ENCODE measurements at places on chromosomes 5 and 9.

GRCh38 chr5:6791031-6791430, 77.8 kb downstream of the TENT4A start:
- no peak for DNase-seq

- DNase-seq = no peak
Measured at GRCh38 chr9:5848372-5848882, 15.5 kb upstream of the ERMP1 start.

DNA sequence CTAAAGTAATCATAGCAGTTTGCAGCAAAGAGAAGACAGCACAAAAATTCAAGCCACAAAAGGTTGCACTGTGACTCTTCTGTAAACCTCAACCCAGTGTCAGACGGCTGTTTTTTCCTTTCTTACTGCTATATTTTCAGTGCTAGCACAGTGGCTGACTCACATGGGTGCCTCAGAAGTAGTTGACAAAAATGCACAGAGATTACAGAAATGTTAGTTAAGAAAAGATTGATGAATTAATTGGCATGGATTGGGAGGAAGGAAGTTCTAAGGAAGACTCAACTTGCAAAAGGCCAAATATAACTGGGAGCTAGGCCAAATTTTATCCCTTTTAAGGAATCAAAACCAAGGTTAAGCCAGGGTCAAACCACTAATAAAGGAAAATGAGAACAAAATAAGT, 43.7 kb upstream of the ITGA1 start:
- DNase-seq = no peak

DNA sequence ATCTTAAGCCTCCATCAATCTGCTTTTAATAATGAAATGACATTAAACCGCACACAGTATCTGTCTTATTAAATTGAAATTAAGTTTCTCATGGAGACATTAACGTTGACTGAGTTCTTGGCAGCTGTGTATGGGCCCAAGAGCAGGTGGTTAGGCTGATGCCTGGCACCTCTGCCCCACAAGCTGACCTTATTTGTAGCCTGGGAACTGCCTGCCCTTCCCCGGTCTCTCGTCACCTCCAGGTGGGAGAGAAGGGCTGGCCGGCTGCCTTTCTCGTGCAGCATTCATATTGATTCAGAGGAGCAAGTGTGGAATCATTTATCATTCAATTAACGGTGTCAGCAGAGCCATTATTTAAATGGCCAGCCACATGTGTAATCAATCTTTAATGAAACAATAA, 53.0 kb upstream of the FCN1 start:
- no peak for DNase-seq

DNA sequence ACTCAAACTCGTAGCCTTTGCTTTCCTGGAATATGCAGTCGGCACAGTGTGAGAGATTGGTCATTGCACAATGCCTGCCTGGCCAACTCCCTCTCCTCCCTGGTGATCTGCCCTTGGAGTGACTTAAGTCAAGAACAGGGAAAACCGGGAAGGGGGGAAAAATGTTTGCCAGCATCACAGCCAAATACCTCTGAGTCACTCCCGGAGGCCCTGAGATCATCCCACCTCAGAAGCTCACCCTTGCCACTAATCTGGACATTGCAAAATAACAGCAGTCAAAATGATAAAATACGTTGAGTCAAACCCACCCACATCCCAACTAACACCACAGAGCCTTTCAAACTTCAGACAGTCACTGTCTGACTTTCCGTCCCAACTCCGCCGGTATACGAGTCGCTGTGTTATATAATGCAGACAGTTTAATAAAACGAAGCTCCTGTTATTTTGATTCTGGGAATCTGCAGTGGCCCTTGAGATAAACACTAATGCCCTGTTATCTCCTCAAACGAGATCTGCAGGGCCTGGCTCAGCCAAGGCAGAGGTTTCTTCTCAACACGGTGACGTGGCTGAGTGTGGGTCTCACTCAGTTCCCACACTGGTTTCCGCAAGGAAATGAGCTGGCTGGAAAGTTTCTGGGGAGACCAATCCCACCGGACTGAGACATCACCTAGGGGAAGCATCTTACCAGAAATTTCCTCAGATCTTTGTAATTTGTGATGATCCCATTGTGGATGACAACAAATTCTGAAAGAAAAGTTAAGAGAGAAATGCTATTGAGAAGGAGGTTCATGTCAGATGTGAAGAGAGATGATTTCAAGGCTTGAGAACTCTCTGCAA, 22.1 kb downstream of the GFPT2 start:
- DNase-seq = no peak

DNA sequence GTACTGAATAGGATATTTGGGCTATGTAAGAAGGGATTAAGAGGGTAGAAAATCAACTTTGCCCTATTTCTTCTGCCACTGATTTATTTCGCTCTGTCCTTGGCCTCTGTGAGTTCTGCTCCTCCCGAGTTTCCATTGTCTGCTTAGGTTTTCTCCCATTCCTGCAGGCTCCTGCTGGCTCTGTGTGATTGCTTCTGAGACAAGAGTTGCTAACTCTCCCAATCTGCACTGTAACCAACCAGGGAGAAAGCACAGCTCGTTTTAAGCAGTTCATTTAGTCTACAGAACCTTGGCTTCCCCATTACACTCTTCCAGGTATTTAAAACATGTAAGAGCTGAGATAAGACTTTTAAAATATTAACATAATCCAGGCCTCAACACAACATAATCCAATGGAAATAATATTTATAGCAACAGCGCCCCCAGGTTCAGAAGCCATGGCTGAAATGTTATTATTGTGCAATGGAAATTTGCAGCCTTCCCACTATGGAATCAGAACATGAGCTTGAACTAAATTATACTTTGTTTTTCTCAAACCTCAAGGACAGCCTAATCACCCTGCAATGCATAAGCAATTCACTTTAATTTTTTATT, 203.5 kb downstream of the ERCC6L2 start:
- no peak for DNase-seq

GRCh38 chr5:102902135-102902448, 147.0 kb downstream of the PAM start:
- no peak for DNase-seq

- DNase-seq = no peak
Measured at GRCh38 chr5:67620424-67621397, 424.1 kb upstream of the CD180 start.

GRCh38 chr5:172533058-172533398, 78.7 kb upstream of the SH3PXD2B start:
- no peak for DNase-seq

GRCh38 chr5:53123702-53124101, 14.1 kb upstream of the MOCS2 start:
- no peak for DNase-seq

GRCh38 chr9:36968574-36969215, 65.4 kb downstream of the PAX5 start:
- DNase-seq = no peak

GRCh38 chr5:106877881-106878280, 792.9 kb downstream of the EFNA5 start:
- no peak for DNase-seq

- no peak for DNase-seq
Measured at GRCh38 chr9:107502464-107502863, 12.9 kb upstream of the KLF4 start.

- no peak for DNase-seq
Measured at GRCh38 chr5:154526231-154527226, 48.5 kb upstream of the HAND1 start.

DNA sequence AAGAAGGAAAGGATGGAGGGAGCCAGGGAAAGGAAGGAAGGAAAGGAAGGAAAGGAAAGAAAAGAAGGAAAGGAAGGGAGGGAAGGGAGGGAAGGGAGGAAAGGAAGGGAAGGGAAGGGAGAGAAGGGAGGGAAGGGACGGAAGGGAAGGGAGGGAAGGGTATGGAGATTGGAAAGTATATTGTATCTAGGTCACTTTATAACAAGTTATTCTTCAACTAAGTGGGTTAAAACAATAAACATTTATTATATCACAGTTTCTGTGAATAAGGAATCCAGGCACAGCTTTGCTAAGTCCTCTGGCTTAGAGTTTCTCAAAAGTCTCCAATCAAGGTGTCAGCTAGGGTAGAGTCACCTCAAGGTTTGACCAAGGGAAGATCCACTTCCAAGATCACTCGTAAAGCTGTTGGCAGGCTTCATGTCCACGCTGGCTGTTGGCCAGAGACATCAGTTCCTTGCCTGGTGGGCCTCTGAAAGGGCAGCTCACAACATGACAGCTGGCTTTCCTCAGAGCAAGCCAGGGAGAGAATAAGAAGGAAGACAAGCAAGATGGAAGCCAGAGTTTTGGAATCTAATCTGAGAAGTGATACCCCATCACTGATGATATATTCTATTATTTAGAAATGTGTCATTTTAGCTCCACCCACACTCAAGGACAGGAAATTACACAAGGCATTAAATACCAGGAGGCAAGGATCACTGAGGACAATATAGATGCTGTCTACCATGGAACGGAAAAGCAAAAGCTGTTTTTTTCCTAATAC, 105.1 kb downstream of the DEPDC1B start:
- no peak for DNase-seq

- no peak for DNase-seq
Measured at GRCh38 chr5:133928587-133929393, 39.6 kb downstream of the C5orf15 start.

Data from Ammon's horn (tissue), 1 donor.